CD14-positive monocyte (primary cell): ENCODE measurements at places on chromosomes 1 and 21. TPM values are rescaled to one million over a fixed set of nuclear protein-coding genes. Genes with fewer than 3 reads are reported as not detected.

GRCh38 chr1:39214714-39214997, 10.2 kb downstream of the MACF1 start:
- peaks cover 50% of the 10 kb centered on the region for H3K4me1 ChIP-seq
- no peak overlapping the region for H3K4me3 ChIP-seq
- no peak for DNase-seq
- no peaks in the 10 kb centered on the region for H3K27me3 ChIP-seq
- H3K36me3 ChIP-seq = no peaks in the 10 kb centered on the region

DNA sequence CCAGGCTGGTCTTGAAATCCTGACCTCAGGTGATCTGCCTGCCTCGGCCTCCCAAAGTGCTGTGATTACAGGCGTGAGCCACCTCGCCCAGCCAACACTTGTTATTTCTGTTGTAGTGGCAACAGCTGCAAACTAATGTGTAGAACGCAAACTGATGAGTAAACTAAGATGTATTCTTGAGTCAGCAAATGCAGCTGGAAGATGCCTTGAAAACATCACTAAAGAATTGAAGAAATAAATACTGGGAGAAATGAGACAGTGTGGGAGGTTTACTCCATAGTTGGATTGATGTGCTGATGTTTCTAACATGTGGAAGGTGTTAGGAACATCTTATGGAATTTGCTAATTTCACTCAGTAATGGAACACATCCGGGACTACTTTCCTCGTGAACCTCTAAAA, 61.3 kb upstream of the KCNE2 start:
- DNase-seq = no peak
- no peak overlapping the region for H3K27ac ChIP-seq
- no peaks in the 10 kb centered on the region for H3K4me1 ChIP-seq
- no peaks in the 10 kb centered on the region for H3K27me3 ChIP-seq

DNA sequence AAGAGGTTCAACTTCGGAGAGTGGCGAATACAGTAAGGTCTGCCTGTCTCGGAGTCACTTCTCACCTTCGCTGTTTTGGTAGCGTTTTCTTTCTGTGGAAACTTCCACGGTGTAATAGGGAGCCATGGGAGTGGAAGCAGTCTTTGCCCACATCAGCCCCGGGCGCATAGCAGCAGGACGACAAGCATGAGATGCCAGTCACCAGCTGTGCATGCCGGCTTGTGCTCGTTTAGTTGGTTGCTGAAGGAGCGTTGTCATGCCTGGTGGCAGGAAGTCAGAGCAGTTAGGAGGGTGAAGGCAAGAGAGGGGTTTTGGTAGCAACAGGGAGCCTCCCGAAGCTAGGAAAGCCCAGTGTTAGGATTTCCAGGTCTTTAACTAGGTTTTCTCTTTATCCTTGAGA, 58.8 kb downstream of the MRPS6 start:
- peaks cover 32% of the 10 kb centered on the region for H3K36me3 ChIP-seq
- H3K4me1 ChIP-seq = peaks cover 33% of the 10 kb centered on the region
- peak overlapping the region; percentile 56 for H3K27ac ChIP-seq

DNA sequence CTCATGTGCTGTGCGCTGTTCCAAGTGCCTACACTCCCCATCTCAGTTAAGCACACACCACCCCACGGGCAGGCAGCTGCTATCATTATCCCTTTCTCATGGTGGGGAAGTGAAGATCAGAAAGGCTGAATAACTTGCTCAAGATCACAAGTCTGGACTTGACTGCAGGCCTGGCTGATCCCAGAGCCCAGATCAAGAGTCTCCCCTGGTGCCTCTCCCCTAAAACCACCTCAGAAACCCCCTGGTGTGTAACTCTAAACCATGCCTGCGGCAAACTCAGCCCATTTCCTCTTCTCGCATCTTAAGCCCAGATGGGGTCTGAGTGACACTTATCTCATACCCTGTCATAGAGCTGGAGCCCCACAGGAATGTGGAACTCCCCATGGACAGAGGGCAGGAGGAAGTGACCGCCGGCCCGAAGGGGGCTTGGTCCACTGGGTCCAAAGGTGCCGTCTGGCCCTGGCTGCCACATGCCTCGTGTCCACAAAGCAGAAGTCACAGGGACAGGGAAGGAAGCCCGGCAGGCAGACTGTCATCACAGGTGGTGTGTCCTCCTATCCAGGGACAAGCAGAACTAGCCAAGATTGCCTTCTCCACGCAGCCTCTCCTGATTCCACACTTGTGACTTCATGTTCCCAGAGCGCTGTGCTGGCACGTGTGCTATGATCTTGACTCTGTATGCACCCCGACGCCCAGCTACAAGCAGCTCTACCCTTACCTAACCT, 92.1 kb downstream of the SYF2 start:
- no peaks in the 10 kb centered on the region for H3K27me3 ChIP-seq
- H3K36me3 ChIP-seq = no peaks in the 10 kb centered on the region
- peaks cover 11% of the 10 kb centered on the region for H3K4me1 ChIP-seq
- no peak overlapping the region for H3K4me3 ChIP-seq
- peak; percentile 68 for DNase-seq

- no peaks in the 10 kb centered on the region for H3K36me3 ChIP-seq
- H3K4me3 ChIP-seq = no peak overlapping the region
- no peak for DNase-seq
- H3K4me1 ChIP-seq = peaks cover 16% of the 10 kb centered on the region
- no peaks in the 10 kb centered on the region for H3K27me3 ChIP-seq
- H3K27ac ChIP-seq = no peak overlapping the region
Measured at GRCh38 chr1:36080236-36080635, 3.7 kb upstream of the TEKT2 start.

DNA sequence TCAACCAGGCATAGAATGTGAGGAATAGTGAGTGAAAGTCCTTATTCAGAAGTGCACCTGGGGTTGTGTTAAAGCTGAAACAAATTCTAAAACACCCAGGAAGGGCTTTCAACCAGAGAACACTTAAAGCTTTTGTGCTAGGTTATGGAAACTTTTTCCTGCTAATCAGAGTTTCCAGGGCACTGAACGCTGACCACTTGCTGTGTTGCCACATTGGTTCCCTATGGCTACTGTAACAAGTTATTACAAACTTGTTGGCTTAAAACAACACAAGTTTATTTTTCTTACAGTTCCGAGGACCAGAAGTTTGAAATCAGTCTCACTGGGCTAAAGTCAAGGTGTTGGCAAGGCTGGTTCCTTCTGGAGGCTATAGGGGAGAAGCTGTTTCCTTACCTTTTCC, 300.6 kb downstream of the HHAT start:
- H3K4me1 ChIP-seq = no peaks in the 10 kb centered on the region
- no peaks in the 10 kb centered on the region for H3K27me3 ChIP-seq
- no peak overlapping the region for H3K4me3 ChIP-seq
- H3K36me3 ChIP-seq = no peaks in the 10 kb centered on the region
- no peak for DNase-seq

COL6A1 gene
- polyA plus RNA-seq = 0.08 TPM

CHODL gene
- polyA plus RNA-seq = not detected in 2 replicates
